ENCODE measurements at places on chromosomes 7 and 10. TPM values are rescaled to one million over a fixed set of nuclear protein-coding genes. Genes with fewer than 3 reads are reported as not detected.

LMTK2 gene
- total RNA-seq: 19.9 TPM

CASP7 gene
- 11.4 TPM for total RNA-seq

MYPN gene
- total RNA-seq: not detected

CFAP58 gene
- total RNA-seq: 0.55 TPM

Data from sigmoid colon (tissue), 7 donors.